Nucleus accumbens (tissue), 56 donors: ENCODE measurements at places on chromosomes 6 and 20.

- DNase-seq: no peak
These were observed 159.7 kb downstream of the TMEM242 start for GRCh38 chr6:157163434-157164159.

DNA sequence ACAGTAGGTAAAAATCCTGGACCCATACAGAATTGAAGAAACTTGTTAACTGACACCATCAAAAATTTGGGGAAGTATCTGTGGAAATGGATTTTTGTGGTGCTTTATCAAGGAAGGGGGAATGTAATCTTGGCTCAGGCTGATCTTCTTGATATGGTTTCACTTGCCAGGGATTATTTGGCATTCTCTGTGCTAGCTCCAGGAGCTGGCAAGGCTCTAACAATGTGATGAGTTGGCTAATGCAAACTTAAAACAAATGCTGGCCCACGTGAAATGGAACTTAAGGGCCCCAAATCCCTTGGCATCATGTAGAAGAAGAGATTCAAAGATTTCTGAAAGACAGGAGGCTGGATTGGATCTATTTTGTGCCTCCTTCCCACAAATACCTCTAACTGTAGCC lies 13.1 kb downstream of the KCNS1 start:
- DNase-seq: no peak

- DNase-seq: peak; percentile 81
These were observed at the start of gene PRRC2A for GRCh38 chr6:31620586-31621319. Gene PRRC2A, plus strand, starts transcription at chr6:31620715. Its CDS starts 2,075 bp downstream, at chr6:31622790.

DNA sequence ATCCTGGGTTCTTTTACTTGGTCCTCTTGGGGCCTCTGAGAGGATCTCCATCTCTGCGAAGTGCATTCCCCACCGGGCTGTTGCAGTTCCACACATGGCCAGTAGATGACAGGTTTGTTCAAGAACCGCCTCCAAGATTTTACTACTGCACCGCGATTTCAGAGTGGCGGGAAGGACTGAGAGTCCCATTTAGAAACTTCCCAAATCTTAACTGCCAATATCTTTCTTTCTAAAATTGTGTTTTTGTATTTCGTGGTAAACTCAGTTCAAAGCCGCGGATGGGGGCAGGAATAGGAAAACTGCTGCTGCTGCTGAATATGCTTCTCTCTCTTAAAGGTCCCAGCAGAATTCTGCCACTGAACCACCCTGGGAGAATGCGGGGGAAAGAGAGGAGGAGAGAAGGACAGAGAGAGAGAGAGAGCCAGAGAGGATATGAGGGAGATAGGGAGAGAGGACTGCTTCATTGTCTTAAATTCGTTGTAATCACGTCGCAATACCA lies 8.6 kb upstream of the BTNL2 start:
- peak; percentile 56 for DNase-seq

DNA sequence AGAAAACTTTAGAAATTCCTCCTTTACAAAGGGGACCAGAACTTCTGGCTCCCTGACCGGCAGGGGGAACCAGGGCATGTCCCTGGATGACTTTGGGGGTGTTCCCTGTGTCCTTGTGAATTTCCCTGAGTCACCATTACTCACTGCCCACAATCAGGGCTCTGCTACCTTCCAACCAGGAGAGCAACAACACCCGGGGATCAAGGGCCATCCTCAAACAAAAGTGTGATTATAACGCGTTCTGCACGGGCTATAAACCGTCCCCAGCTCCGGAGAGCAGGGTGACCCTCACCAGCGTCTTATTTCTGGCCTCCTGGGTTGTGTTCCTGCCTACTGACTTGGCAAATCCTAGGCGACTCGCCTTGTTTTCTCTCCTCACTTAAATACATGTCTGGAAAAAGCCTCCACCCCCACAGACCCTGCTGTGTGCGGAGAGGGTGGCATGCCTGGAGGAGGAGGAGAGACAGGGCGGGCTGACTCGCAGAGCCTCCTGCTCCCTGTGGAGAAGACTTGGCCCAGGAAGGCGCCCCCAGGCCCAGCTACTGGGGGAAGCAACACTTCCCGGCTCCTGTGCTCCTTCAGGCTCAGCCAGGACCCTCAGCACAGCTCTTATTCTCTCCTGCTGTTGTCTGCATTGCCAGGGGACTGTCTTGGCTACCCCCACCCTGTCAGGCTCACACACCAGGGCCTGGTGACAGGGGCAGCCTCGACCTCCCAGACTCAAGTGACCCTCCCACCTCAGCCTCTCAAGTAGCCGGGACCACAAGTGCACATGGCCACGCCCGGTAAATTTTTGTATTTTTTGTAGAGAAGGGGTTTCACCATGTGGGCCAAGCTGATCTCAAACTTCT lies 54.1 kb downstream of the FGD2 start:
- peak; percentile 36 for DNase-seq

- DNase-seq: no peak
These were observed 59.6 kb downstream of the ZNF831 start for GRCh38 chr20:59223182-59223601.

- DNase-seq: no peak
These were observed 46.8 kb downstream of the ELOVL5 start for GRCh38 chr6:53301801-53302537.

DNA sequence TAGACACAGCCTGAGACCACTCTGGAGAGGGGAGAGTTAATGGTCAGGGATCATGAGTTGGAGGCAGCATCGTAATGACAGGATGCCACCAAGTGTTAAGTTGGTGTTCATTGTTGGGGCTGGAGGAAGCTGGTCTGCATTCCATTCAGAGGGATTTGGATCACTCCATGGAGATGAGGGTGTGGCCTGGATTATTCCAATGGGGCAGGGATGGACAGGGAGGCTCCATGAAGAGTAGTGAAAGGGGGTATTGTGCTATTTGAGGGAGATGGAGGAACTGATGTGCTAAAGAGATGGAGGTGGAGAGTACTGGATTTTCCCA lies 1.1 kb downstream of the SAPCD1 start:
- DNase-seq: no peak

GRCh38 chr6:89386917-89387491 lies 25.1 kb downstream of the RRAGD start:
- DNase-seq: no peak

GRCh38 chr6:25006565-25007001 lies 70.8 kb upstream of the RIPOR2 start:
- no peak for DNase-seq

DNA sequence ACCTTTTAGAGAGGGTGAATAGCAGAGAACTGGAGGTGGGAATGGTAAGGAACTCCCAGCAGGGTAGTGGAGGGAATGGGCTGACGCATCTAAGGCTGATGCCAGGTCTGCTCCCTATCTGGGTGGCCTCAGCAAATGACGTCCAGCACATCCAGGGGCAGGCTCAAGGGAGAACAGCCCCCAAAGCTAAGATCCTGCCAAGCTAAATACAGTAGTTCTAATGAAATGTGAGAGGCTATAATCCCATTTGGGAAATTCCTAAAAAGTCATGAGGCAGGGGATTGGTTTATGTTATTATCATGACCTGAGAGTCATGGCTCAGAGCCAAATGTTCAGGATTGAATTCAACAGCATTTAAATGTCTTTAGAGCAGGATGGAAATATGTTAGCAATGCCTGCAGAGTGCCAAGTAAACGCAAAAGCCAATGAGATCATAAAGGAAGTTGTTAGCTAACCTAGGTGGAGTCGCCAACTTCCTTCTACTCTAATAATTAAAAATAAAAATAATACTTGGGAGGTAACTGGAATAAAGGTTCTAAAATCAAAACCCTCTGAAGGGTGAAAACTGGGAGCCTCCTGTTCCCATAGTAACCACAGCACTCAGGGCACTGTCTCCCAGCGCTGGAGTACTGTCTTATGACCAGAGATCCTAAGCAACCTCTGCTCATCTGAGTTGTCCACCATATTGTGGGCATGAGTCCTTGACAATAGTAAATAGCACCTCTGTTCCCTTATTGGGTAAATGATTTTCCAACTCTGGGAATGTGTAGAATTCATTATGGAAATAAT lies 34.8 kb downstream of the IYD start:
- DNase-seq: no peak

- DNase-seq: no peak
These were observed 176.3 kb downstream of the ADGRG6 start for GRCh38 chr6:142478117-142478516.

DNA sequence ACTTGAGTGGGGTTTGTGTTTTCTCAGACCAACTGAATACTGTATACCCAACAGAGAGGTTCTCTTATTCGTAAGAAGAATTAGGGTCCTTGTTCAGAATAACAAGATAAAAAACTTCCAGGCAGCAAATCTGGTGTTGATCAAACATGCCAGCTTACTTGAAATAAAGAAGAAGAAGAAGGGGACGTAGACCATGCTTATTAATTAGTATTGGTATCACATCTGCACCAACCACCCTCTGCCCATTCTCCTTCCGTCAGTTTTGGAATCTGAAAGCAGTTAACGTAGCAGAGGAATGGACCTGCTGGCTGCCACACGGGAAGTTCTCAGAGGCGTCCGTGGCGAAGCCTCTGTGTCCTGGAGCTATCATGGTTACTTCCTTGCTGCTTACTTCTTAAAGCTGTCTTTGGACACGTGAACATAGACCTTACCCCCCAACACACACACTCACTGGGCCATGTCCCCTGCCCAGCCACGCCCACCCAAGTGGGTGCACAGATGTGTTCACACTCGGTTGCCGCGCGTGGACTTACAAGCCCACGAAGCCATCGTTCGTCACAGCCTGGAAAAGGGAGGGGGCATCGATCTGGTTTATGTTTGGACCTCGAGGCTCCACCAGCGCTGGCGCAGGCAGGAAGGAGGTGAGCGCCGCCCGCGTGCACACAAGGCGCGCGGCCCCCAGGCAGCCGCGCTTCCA lies 4.1 kb upstream of the DLL1 start:
- no peak for DNase-seq

GRCh38 chr20:12237772-12238171 lies 320.1 kb downstream of the BTBD3 start:
- peak; percentile 78 for DNase-seq

GRCh38 chr6:143098054-143098671 lies 37.5 kb downstream of the AIG1 start:
- DNase-seq: no peak

DNA sequence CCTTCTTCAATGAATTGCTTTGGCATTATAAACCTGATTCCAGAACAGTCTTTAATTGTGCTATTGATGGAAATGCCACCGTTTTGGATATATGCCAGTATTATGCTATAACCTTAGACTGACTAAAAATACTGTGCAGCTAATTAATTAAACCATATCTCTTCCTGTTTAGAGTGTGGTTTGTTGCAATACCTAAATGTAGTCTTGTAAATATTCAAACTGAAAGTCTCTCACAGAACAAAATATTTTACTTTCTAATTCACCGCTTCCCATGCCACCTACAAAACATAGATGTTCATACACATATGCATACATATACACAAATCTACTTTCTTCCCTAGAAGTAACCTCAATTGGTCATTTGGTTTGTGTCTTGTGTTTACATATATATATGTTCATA lies 126.6 kb downstream of the SIM1 start:
- DNase-seq: no peak

GRCh38 chr20:31990641-31991338 lies 19.4 kb upstream of the CCM2L start:
- no peak for DNase-seq

- no peak for DNase-seq
These were observed 46.7 kb downstream of the FGD2 start for GRCh38 chr6:37052027-37052628.

DNA sequence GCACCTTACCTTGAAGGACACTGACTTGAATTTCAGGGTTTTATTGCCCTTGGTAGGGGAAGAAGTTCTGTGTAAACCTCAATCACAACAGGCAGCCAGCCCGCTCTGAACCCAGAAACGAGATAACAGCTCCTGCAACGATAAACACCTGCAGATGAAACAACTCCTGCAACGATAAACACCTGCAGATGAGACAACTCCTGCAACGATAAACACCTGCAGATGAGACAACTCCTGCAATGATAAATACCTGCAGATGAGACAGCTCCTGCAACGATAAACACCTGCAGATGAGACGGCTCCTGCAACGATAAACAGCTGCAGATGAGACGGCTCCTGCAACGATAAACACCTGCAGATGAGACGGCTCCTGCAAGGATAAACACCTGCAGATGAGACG lies 54.0 kb upstream of the TBXT start:
- no peak for DNase-seq

- DNase-seq: no peak
These were observed 145.6 kb downstream of the MTFR2 start for GRCh38 chr6:136104556-136104955.

- no peak for DNase-seq
These were observed 48.6 kb upstream of the EMILIN3 start for GRCh38 chr20:41415191-41415590.

DNA sequence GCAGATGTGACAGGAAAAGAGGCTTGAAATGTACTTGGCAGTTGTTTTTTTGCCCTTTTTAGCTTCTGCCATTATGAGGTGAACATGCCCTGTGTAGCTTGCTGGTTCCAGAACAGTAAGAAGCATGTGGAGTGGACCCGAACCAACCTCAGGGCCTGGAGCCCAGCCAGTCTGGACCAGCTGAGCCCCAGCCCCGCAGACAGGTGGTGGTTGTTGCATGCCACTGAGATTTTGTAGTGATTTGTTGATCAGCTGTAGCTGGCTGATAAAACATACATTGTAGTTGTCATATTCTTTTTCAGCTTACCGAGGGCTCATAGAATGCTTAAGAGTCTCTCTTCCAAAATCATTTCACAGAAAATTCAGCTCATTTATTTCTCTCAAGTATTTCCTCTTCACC lies 182.2 kb downstream of the FARS2 start:
- DNase-seq: no peak

DNA sequence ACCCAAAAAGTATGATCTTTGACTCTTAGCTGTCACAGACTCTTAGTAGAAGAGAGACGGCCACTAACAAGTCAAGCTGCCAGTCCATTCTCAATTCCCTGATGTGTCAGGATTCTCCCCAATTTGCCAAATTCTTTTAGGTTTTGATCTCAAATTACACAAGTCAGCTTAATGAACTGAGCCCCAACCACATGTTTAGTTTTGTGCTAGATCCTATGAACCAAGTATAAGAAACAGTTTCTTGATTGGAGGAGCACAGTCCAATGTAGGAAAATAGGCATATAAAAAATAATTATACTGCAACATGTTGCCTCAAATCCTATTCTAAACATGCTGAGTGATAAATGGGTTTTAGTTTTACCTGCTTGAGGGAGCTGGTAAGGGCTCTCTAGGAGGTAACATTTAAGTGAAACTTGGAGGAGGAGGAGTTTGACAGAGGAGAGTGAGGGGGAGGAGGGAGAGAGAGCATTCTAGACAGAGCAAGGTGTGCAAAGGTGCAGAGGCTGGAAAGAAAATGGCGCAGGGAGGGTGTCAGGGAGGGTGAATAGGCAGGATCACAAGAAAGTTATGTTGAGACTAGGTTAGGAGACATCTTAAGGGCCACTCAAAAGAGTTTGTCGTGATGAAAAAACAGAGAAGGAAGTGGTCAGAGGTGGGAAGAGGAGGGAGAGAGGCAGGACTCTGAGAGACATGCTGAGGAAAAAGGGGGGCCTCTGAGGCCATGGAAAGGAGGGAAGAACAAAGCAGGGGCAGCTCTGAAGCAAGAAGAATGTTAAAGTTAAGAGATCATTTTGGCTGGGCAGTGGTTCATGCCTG lies 22.8 kb upstream of the FAM83C start:
- DNase-seq: no peak

- DNase-seq: no peak
These were observed 423.5 kb downstream of the COL12A1 start for GRCh38 chr6:74782346-74782745.

- DNase-seq: no peak
These were observed 208.4 kb downstream of the MANEA start for GRCh38 chr6:95785785-95786184.

- no peak for DNase-seq
These were observed 208.0 kb downstream of the TBXT start for GRCh38 chr6:165959627-165960026.
